ENCODE measurements at places on chromosomes 16 and 17.

- DNase-seq, result no peak
These were observed 27.5 kb downstream of the TVP23A start for GRCh38 chr16:10791048-10791447.

DNA sequence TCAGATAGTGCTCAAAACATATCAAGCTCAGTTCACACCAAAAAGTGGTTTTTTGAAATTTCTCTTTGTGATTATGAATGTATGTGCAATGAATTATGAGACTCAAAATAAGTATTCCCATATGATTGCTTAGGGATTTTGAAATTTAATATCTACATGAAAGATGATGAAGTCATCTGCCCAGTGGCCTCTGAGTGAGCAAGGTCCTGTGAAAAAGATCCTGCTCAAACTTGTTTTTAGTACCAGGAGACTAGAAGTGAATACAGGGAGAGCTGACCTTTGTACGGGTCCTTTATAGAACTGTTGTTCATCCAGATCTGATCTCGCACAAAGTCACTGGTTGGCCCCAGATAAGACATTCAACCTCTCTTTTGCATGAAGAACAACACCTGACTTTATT, 151.9 kb upstream of the MAF start:
- DNase-seq, result no peak

DNA sequence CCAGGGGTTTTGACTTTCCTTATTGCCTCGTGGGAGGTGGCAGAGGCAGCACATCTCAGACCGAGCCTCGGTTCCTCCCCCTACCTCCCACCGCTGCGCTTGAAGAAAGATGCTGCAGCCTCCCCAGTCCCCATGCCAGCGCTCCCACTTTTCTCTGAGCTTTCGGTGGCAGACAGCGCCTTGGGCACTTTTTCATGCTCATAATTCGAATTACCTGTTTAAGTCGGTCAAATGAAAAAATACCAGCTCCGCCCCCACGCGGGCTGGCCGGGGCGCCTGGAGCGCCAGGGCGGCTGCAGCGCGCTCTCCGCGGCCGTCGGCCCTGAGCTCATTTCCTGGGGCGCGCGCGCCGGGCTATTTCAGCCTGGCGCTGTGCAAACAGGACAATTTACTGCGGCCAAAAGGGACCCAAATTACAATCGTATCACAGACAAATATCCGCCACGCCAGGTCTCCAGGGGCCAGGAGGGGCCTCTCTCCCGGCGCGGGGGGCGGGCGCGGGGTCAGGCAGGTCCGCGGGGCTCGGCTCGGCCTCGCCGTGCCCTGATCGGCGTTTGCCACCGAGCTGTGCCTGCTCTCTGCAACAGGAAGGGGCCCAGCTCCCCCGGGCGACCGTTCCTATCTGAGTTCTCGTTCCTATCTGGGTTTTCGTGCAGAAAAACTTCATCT, 45.0 kb downstream of the SOST start:
- DNase-seq, result peak; percentile 40

DNA sequence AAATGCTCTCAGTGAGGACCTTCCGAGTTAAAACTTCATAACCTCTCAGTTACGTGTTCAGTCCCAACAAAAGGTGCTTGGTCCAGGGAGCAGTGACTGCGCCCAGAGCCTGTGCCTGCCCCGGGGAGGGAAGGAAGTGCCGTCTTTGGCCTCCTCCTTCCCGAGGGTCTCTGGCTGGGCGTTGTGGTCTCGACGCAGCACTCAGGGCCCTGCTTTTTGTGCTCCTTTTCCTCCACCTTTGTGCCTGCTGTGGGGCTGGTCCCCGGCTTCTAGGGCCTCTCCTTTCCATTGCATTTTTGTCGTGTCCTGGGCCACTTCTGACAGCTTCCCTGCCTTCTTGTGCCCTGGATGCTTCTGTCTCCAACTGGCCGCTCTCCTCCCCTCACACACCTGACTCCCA, 29.1 kb downstream of the CRAMP1 start:
- DNase-seq, result no peak

DNA sequence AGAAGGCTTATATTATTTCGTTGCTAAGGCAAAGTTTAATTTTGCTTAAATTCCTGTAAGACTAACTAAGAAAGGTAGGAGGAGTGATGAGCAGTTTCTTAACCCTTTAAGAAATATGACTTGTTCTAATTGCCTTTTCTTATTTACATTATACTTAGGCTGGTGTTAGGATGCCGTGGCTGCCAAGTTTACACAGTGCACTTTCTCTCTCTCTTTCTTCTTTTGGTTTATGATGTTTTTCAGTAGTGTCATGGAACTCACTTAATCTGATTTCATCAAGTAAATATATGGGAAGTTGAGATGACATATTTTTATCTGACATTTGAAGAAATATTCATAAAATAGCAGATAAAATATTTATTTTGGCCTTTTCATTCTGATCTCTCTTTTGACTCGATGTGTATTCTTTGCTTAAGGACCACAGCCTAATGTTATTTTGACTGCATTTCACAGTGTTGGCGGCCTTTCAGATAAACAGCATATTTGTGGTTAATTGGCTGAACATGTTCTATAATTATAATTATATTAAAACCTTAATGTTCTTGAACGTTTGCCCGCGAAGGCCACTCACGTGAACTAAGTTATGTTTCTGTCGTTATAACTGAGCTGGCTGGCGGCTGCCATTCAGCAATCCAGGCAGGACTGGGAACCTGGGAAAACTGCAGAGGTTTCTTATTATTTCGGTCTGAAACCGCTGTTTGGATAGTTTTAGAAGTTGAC, 191.6 kb downstream of the WWOX start:
- DNase-seq, result no peak

DNA sequence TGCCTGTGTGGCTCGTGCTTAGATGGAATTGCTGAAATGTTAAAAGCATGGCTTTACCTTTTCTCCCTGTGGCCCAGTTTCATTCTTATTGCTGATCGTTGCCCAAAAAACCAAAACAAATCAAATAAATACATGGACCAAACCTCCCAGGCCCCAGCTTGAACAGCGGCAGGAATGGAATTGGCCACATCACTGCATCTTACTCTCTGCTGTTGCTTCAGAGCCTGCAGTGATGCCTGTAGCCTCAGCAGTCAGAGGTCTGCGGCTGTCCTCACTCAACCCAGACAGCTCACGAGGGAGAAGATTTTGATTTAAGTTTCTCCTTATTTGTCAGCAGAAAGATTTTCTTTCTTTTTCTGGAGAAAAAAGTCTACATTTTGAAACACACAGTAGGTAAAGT, 91.5 kb downstream of the NPIPB11 start:
- DNase-seq, result no peak

DNA sequence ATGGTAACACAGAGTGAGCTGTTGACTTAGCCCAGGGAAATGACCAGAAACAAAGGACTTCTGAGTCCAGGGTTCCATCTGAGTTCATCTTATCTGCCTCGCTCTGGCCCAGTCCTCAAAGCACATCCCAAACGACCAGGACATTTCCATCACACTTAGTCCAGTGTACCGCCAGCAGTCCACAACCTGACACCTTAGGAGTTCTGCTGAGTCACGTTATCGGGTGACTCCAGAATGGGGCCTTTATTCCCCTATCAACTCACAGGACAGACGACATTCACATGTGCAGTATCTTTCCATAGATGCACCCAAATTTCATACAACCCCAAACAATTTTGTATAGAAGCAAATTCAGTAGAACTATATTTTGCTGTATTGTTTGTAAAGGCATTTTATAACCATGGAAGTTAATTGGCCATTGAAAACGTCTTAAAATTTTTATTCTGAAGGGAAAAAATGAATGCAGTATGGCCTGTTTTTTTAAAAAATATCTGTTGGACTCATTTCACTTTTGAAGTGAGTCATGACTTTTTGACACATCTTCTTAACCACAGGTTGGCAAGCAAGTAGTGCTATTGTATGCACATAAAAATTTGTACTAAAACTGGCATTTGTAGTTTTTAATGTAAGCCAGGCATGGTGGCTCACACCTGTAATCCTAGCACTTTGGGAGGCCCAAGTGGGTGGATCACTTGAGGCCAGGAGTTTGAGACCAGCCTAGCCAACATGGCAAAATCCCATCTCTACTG, 46.3 kb downstream of the ZNF18 start:
- no peak for DNase-seq

DNA sequence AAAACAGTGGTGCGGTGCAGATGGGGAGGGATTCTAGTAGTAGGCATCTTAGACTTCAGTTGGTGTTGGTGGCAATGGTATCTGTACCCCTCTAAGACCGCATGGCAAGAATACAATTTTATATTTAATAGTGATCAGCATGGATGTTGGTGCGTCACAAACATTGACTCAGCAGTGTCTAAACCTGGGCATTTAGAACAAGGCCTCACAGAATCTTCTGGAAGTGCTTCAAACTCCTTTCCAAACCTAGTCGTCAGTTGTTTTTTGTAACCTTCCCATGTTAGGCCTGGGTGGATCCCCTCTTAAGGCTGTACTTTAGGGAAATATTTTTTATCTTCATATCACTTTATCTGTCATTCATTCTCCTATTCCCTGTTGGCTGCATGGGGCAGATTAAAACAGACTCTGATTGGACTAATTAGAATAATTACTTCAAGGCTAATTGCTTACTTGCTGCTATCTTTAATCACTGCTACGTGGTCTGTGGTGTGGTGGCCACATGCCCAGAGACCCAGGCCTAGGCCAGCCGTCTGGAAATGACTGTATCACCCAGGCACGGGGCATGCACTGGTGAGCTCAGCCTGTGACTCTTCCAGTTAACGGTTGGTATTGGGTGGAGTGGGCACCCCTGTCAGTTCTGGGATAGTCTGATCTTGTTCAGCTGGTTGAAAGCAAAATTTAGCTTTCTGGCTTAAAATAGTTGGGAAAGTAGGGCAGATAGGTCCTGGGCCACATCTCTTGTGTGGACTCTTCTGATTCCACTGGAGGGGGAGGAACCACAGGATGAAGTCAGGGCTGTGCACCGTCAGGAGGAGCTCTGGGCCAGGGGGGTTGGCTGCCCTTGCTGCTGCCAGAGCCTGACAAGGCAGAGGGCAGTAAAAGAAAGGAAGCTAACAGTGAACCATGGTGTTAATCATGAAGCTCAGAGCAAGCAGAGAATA, 4.5 kb downstream of the ALKBH5 start:
- DNase-seq, result no peak

GRCh38 chr17:59666235-59666634, 41.0 kb downstream of the PTRH2 start:
- no peak for DNase-seq
